Stimulated activated CD8-positive, alpha-beta memory T cell treated with anti-CD3 and anti-CD28 coated beads, Interleukin-2, amount 100 ng/mL, for 48 hours (primary cell): ENCODE measurements at places on chromosomes 7 and 10.
A peak's percentile ranks its signal among the peaks of the same experiment; 100 is the strongest.

- no peak for DNase-seq
These were observed 29.9 kb downstream of the ZNF783 start for GRCh38 chr7:149291781-149292461.

DNA sequence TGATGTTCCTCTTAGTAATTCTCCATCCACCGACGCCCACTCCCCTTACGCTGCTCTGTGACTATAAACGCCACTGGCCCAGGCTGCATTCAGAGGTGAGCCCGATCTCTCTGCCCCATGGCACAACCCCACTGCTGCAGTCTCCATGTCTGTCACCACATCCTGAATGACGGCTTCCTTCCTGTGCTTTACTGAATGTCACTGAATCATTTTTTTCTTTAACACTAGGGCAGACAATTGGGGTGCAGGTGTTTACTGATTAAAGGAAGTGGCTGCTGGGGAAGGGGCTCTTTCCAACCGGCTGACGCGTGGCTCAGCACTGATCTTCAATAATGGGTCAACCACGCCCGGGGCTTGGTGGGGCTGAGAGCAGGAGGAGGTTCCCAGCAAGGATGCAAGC lies 208.3 kb downstream of the USP6NL start:
- DNase-seq: peak; percentile 21

- DNase-seq: peak; percentile 13
These were observed 31.0 kb downstream of the MKI67 start for GRCh38 chr10:128095027-128095752.

GRCh38 chr7:70578131-70578530 lies 553.8 kb upstream of the GALNT17 start:
- DNase-seq: no peak

- no peak for DNase-seq
These were observed 18.0 kb upstream of the SPOCK2 start for GRCh38 chr10:72106154-72106849.

DNA sequence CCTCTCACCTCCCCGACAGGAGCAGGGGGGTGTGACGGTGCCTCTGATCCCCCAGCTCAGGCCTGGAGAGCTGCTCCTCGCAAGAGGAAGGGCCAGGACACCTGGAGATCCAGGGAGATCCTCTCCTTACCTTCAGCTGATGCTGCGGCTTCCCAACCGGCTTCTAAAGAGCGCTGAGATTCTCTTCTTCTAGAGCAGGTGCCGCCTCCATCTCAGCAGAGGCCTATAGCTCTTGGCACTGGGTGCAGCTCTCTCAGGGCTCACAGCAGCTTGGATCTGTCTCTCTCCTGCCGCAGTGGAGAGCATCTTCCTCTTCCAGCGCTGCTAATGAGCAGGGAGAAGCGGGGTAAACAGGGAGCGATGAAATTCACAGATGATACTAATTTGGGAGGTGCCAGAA lies 189.6 kb upstream of the PLXNA4 start:
- DNase-seq: no peak

DNA sequence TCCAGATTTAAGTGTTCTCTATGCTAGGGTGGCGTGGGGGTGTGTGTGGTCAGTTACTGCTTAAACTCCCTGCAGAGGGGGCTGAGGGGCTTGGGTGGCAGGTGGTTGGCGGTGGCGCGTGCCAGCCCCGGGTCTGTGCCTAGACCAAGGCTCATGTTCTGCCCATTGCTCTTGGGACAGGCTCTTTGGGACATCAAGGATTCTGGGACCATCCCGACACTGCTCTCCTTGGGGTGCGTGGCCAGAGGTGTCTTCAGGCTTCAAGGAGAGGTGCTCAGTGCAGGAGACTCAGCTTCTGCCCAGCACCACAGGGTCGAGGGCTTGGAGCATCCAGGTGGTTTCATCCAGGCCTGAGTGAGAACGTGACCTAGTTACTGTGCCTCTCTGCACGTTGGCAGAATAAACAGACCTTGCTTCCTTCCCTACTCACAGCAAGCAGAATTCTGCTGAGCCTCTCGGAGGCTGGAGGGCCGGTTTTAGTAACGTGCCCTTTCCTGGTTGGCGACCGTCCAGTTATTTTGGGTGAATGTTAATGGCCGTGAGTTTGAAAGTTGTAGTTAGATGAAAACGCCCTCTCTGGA lies 39.9 kb downstream of the CAMK1D start:
- DNase-seq: no peak

GRCh38 chr10:126042906-126043305 lies 146.5 kb downstream of the FANK1 start:
- DNase-seq: no peak

DNA sequence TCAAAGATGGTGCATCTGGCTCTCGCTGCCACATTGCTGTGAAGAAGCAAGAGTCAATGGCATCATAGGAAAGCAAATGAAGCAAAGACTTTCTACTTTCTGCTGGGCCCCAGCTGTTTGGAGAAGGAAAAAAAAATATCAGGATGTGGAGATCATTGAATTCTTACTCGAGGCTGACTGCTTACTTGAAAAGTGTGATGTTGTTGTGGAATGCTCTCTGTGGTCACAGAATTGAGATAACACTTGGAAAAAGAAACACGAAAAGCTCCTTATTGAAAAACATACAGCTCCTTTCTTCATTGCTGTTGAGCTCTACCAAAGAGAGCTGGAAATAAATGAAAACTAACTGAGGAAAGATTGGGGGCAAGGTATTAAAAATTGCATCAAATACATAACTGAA lies 157.4 kb upstream of the TBX20 start:
- no peak for DNase-seq

DNA sequence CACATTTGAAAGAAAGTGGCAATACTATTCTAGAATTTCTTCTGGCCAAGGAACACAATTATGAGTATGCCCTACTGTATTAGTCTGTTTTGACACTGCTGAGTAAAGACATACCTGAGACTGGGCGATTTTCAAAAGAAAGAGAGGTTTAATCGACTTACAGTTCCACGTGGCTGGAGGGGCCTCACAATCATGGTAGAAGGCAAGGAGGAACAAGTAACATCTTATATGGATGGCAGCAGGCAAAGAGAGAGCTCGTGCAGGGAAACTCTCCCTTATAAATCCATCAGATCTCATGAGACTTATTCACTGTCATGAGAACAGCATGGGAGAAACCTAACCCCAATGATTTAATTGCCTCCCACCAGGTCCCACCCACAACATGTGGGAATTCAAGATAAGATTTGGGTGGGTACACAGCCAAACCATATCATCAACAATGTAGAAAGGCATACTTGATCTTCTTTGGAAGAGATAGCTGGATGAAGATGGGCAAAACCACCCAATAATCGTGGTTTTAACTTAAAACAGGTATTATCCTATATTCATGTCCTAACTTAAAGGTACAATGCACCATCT lies 113.9 kb downstream of the ETV1 start:
- DNase-seq: no peak

GRCh38 chr7:114504586-114504985 lies 90.0 kb downstream of the FOXP2 start:
- DNase-seq: no peak

- DNase-seq: no peak
These were observed 9.9 kb upstream of the NEUROG3 start for GRCh38 chr10:69583106-69583505.

DNA sequence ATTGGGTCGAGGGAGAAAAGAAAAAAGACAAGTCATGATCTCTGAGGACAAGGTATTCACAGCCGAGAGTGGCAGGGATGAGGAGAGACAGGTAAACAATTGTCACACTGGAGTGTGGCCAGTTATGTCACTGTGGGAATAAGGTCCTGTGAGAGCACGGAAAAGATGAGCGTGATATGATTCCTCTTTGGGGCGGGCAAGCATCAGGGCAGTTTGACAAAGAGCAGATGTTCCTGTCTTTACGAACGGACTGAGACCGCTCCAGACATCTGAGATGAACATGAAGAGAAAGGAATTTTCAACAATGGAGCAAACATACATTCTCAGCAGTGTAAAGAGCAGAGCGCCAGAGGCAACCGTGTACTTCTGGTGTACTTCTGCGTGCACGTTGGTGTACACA lies 278.1 kb downstream of the DPP6 start:
- DNase-seq: no peak

- DNase-seq: no peak
These were observed 3.5 kb upstream of the TCAF1 start for GRCh38 chr7:143905509-143905908.

- DNase-seq: no peak
These were observed 69.6 kb upstream of the LEP start for GRCh38 chr7:128171342-128171918.

- no peak for DNase-seq
These were observed 200.0 kb downstream of the HIBADH start for GRCh38 chr7:27462575-27463270.

DNA sequence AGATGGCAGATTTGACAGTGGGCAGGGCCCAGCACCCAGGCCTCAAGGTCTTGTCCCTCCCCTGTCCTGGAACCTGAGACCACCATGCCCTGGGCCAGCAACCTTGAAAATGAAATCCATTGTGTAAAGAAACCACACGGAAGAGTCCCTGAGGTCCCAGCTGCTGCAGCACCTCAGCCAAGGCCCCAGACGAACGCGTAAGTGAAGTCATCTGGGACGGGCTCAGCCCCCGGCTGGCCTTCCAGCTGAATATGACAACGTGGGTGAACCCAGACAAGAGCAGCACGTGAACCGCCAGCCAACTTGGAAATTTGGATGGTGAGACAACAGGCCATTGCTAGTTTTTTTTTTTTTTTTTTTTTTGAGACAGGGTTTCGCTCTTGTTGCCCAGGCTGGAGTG lies 70.3 kb downstream of the CYTH3 start:
- DNase-seq: no peak

DNA sequence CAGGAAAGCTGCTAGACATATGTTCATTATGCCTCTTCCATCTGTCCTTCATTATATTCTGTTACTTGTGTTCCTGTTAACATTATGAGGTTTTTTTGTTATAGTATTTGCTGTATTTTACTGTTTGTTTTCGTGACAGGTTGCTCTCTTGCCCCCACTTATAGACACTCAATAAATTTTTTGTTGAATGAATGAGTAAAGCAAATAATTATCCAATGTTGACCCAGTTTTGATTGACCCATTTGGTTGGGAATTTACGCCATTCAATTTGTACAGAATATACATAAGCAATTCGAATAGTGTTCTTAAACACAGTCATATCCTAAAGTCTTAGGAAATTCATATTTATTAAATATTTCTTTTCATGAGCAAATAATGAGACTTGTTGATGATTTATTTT lies 11.8 kb downstream of the CCSER2 start:
- no peak for DNase-seq

- no peak for DNase-seq
These were observed 145.8 kb upstream of the LRRN3 start for GRCh38 chr7:110944966-110945644.

GRCh38 chr7:98852826-98853225 lies 17.0 kb downstream of the TMEM130 start:
- DNase-seq: no peak

- no peak for DNase-seq
These were observed 473.5 kb upstream of the AKR1E2 start for GRCh38 chr10:4352414-4352961.

DNA sequence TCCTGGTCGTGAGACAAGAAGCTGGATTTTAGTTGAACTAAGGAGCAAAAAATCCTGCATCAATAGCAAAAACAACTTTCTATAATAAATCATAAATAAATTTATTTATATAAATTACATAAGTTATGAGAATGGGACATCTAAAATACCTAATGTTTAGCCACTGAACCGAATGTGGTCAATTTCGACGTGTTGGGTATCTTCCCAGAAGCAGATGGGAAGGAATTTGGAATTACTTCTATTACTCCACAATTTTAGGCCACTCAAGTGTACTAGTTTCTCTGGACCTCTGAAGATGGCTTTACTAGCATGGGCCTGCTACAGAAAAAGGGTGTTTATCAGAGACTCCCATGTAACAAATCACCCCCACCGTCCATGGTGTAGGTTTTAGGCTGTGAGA lies 172.0 kb downstream of the PRPF18 start:
- no peak for DNase-seq

DNA sequence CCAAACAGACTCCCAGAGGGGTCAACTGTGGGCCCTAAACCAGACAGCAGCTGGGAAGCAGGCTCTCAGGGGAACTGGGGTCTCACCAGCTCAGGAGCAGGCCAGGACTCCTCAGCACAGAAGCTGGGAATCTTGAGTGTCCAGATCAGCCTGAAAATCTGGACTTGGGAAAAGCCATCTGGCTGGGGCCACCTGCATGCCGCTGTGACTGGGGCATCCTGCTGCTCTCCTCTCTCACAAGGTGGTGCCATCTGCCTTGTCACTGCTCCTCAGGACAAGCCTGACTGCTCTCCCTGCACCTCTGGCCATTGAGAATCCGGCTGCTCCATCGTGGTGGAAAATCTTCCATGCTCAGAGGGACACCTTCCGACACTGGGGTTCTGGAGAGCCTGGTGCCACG lies 141.4 kb downstream of the PLPP4 start:
- DNase-seq: no peak

- DNase-seq: no peak
These were observed 94.5 kb downstream of the PDGFA start for GRCh38 chr7:424961-425793.

DNA sequence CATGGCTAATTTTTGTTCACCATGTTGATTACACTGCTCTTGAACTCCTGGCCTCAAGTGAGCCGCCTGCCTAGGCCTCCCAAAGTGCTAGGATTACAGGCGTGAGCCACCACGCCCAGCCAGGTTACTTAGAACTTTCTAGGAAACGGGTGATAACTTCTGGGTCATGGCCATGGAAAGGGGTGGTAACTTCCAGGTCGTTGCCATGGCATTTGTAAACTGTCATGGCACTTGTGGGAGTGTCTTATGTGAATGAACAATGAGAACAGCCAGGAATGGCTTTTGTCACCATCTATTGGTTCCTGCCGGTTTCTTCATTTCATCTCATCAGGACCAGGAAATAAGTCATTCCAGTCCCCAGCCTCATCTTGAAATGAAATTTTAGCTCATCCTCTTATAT lies 120.9 kb downstream of the SLC16A9 start:
- DNase-seq: no peak

- DNase-seq: no peak
These were observed 790.7 kb upstream of the COBL start for GRCh38 chr7:52107355-52107754.

GRCh38 chr10:70662362-70663220 lies 9.7 kb upstream of the ADAMTS14 start:
- no peak for DNase-seq

DNA sequence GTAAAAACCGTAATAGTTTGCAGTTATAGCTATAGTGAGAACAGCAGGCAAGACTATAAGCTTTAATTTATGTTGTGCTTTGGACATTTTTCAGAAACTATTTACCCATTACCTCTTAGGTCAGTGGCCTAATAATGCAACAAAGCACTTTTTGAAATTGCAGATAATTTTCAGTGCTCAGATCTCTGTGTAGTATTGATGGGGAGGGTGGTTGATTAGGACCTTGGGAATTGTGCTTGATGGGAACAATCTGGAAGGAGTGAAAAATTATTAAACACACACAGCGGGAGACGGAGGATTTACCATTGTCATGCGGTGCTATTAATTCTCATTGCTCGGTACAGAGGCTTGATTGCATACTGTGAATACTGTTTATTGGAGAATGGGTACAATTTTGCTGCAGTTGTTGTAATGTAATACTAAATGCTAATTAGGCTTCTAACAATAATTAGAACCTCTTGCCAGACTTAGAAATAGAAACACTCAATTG lies 304.8 kb downstream of the LRMDA start:
- DNase-seq: no peak

- no peak for DNase-seq
These were observed 20.2 kb upstream of the SMC3 start for GRCh38 chr10:110547139-110547761.
